Gastrocnemius medialis (tissue), 4 donors: ENCODE measurements at places on chromosomes 1 and 21. TPM values are rescaled to one million over a fixed set of nuclear protein-coding genes. Genes with fewer than 3 reads are reported as not detected.
A peak's percentile ranks its signal among the peaks of the same experiment; 100 is the strongest.

The SUSD4 gene
- 4.0 TPM for total RNA-seq

DNA sequence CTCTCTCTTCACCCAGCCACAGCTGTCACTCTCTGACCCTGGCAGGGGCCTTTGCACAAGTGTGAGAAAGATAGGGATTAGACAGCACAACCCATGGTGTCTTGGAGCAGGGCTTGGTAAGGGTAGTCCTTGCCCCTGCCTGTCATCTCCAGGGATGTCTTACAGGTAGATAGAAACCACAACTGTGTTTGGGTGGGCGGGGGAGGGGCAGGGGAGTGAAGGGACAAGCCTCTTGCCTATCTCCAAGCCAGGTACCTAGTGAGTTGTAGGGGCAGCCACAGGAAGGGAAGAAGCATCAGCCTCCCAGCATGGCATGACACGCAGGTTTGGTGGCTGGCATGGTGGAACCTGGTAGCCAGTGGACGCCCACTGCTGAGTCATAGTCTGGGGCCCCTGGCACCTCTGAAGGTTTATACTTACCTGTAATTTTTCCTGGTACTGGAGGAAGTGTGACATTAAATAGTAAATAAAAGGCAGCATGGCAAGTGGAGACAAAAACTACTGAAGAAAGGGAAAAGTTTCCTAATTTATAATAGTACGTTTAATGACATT lies 97.5 kb downstream of the CLEC20A start:
- H3K27me3 ChIP-seq, result no peaks in the 10 kb centered on the region
- no peak overlapping the region for H3K4me3 ChIP-seq
- no peak for DNase-seq
- no peak overlapping the region for H3K27ac ChIP-seq
- no peaks in the 10 kb centered on the region for H3K36me3 ChIP-seq

DNA sequence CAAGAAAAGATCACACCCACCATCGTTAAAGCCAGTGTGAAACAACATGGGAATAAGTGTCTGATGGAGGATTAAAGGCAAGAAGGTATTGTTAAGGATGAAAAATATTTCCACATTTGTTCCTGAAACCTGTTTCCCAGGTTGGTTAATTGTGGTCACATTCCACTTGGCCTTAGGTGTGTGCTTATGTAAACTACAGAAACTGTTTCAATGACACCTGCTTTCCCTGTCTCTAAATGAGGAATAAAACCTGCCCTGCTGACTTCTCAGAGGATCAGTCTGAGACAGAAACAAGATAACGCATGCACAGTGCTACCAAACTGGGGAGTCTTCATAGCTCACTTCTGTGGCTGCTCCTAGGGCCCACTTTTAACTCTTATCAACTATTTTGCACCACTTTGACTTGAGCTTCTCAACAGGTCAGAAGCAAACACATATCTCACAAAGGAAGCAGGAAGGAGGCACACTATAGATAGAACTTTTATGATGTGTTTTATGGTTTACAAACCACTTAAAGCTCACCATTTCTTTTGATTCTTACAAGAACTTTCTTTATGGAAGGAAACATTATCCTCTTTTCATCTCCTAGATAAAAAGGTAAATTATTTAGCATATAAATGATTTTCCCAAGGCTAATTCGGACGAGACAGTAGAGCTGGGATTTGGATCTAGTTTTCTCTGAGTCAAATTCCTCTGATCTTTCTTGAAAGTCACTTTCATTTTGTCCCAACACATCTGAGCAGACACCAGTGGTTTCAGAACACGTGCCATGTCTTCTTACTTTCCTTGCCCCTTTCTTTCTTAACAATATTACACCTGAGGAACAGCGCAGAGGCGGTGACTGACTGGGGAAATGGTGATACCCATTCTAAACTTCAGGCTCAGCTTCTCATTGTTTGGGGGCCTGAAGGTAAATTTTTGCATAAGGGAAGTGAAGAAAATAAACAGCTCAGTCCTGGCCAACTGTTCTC lies 33.4 kb downstream of the CYP2J2 start:
- H3K4me3 ChIP-seq, result no peak overlapping the region
- no peaks in the 10 kb centered on the region for H3K36me3 ChIP-seq
- no peak overlapping the region for H3K27ac ChIP-seq
- DNase-seq, result no peak
- no peaks in the 10 kb centered on the region for H3K4me1 ChIP-seq
- no peaks in the 10 kb centered on the region for H3K27me3 ChIP-seq

GRCh38 chr1:39434797-39435395 lies 56.5 kb upstream of the BMP8A start:
- H3K27me3 ChIP-seq, result no peaks in the 10 kb centered on the region
- DNase-seq, result no peak
- H3K27ac ChIP-seq, result peak overlapping the region; percentile 53
- peaks cover 20% of the 10 kb centered on the region for H3K4me1 ChIP-seq
- H3K4me3 ChIP-seq, result no peak overlapping the region
- H3K36me3 ChIP-seq, result peaks cover 61% of the 10 kb centered on the region

- H3K27me3 ChIP-seq, result no peaks in the 10 kb centered on the region
- DNase-seq, result no peak
- no peaks in the 10 kb centered on the region for H3K36me3 ChIP-seq
- peaks cover 41% of the 10 kb centered on the region for H3K4me1 ChIP-seq
- H3K27ac ChIP-seq, result peak overlapping the region; percentile 96
- peak overlapping the region; percentile 69 for H3K4me3 ChIP-seq
Observed at GRCh38 chr1:219175212-219175564, 1.5 kb downstream of the LYPLAL1 start.

DNA sequence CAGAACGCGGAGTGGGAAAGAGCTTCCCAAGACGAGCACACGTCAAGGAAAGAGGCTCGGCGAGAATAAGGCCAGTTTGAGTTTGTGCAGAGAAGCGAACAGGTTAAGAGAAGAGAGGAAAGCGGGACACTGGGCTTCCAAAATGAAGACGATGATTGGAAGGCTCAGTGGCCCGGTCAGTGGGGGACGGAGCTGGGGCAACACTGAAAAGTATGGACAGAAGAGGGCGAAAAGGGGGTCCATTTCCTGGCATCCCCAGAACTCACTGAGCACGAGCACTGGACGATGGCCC lies 258 bp downstream of the CCT3 start:
- DNase-seq, result no peak
- peak overlapping the region; percentile 69 for H3K4me3 ChIP-seq
- H3K36me3 ChIP-seq, result peaks cover 30% of the 10 kb centered on the region
- H3K4me1 ChIP-seq, result peaks cover 12% of the 10 kb centered on the region

DNA sequence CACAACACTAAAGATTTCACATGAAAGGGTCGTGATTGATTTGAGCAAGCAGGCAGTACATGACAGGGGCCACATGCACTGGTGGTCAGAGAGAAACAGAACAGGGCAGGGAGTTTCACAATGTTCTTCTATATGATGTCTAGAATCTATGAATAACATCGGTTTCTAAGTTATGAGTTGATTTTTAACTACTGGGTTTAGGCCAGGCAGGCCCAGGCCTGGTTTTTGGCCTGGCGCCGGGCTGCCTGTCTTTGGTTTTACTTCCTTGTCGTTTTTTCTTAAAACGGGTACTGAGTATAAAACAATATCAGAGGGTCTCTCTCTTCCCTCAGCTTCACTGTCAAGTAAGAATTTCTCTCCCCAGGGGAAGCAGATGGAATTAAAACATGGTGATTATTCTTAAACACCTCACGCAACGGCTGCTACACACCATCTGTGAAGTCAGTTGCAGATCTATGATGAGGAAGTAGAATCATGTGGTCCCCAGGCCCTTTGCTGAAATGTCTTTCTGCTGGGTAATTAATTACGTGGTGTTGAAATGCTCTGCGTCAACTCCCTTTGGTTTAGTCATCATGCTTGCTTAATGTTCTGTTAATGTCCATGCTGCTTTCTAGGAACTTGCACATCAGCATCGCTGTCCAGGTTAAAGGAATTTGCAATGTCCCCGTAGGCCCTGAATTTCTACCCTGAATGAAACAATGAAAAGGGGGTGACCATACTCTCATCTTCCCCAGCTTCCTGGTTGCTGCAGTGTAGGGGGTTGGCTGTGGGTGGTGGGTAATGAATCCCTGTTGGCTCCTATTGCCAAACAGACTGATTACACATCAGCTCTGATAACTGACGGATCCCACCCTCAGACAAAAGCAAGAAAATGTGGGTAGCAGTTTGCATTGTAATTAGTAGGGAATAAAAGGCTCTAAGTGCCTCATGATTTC lies 70.3 kb downstream of the SERINC2 start:
- no peak overlapping the region for H3K27ac ChIP-seq
- H3K36me3 ChIP-seq, result no peaks in the 10 kb centered on the region
- H3K27me3 ChIP-seq, result no peaks in the 10 kb centered on the region

GRCh38 chr1:30928171-30928570 lies 19.6 kb upstream of the SDC3 start:
- DNase-seq, result no peak
- no peak overlapping the region for H3K27ac ChIP-seq
- H3K4me1 ChIP-seq, result peaks cover 5% of the 10 kb centered on the region
- peaks cover 6% of the 10 kb centered on the region for H3K36me3 ChIP-seq

DNA sequence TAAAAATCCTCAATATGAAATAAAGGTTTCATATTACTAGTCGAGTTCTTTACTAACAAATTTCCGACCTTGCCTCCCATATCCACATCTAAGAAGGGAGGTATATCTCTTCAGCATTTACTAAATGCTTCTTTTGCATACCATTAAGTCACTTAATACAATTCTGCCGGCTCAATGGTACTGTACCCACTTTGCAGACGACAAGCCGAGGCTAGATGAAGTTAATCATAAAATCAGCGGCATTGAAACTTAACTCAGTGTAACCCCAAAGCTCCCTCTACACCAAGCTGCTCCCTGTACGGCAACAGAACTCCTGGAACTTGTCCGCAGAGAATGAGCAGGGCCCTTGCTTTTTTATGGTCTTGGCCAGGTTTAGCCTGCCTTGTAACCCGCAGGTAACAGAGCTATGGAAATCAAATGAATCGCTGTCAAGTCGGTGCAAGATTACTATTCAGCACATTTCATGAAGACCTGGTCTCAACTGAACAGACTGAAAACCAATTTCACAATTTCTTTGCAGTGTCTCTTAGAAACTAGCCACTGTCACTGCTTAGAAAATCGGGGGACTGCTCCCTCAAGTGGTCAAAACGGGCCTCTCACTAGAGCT lies 738 bp downstream of the INTS7 start:
- peak; percentile 19 for DNase-seq
- H3K27me3 ChIP-seq, result no peaks in the 10 kb centered on the region
- no peaks in the 10 kb centered on the region for H3K36me3 ChIP-seq
- H3K4me3 ChIP-seq, result peak overlapping the region; percentile 68
- peak overlapping the region; percentile 91 for H3K27ac ChIP-seq

DNA sequence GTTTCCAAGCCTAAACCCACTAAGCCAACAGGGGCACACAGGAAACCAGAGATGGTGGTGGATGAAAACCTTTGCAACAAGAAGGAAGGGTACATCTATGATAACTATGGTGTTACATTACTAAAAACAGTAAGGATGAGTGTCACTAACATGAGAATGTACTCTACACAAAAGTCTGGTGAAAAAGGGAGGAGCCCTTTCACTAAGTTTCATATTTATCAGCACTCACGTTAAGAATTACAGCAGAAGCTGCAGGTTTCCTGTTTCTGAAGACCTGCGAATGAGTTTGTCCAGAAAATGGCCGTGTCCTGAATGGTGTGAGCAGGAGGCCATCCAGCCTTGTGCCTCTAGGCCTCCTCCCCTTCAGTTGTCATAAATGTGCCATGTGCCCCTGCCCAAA lies 17.8 kb downstream of the ABCG1 start:
- H3K27ac ChIP-seq, result peak overlapping the region; percentile 93
- H3K4me3 ChIP-seq, result no peak overlapping the region
- peaks cover 68% of the 10 kb centered on the region for H3K4me1 ChIP-seq
- no peaks in the 10 kb centered on the region for H3K27me3 ChIP-seq

The NIBAN1 gene
- total RNA-seq, result 26.1 TPM

DNA sequence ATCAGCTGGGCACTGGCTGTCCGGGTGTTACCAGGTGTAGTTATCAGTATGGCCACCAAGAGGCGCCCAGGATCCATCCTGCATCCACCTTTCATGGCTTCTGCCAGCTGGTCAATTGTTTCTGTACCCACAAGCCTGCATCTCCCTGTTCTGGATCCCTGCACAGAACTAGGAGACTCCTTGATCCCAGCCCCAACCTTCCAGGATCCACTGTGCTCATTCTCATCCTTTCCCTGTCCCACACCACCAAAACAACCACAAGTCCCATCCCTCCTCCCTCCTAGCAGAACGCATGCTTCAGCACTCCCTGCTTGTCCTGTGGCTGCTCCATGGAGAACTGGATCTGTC lies 27.2 kb upstream of the FOXE3 start:
- peak; percentile 29 for DNase-seq
- no peak overlapping the region for H3K4me3 ChIP-seq
- peaks cover 14% of the 10 kb centered on the region for H3K27me3 ChIP-seq
- no peaks in the 10 kb centered on the region for H3K36me3 ChIP-seq
- peaks cover 4% of the 10 kb centered on the region for H3K4me1 ChIP-seq

- no peak overlapping the region for H3K4me3 ChIP-seq
- peaks cover 36% of the 10 kb centered on the region for H3K27me3 ChIP-seq
- DNase-seq, result no peak
Observed at GRCh38 chr1:36706416-36706815, 223.7 kb upstream of the CSF3R start.

The TIE1 gene
- 21.8 TPM for total RNA-seq
